ENCODE measurements at places on chromosomes 16 and 17.

GRCh38 chr17:79948945-79949655 lies 86.6 kb downstream of the TBC1D16 start:
- no peak overlapping the region for H3K4me3 ChIP-seq
- H3K36me3 ChIP-seq, result peaks cover 12% of the 10 kb centered on the region
- H3K4me1 ChIP-seq, result peaks cover 20% of the 10 kb centered on the region
- no peak for DNase-seq
- no peak overlapping the region for H3K27ac ChIP-seq

- H3K4me1 ChIP-seq, result no peaks in the 10 kb centered on the region
- no peak overlapping the region for H3K4me3 ChIP-seq
- no peak for DNase-seq
- H3K27ac ChIP-seq, result no peak overlapping the region
- H3K27me3 ChIP-seq, result no peaks in the 10 kb centered on the region
These were observed 36.5 kb downstream of the PIPOX start for GRCh38 chr17:29079433-29079832.

- H3K4me3 ChIP-seq, result no peak overlapping the region
- H3K4me1 ChIP-seq, result no peaks in the 10 kb centered on the region
- no peaks in the 10 kb centered on the region for H3K27me3 ChIP-seq
- H3K27ac ChIP-seq, result no peak overlapping the region
These were observed 3.0 kb downstream of the CHAD start for GRCh38 chr17:50465635-50466034.

GRCh38 chr16:69190046-69190588 lies 3.2 kb downstream of the SNTB2 start:
- no peaks in the 10 kb centered on the region for H3K27me3 ChIP-seq
- peaks cover 41% of the 10 kb centered on the region for H3K4me1 ChIP-seq
- DNase-seq, result no peak
- no peak overlapping the region for H3K27ac ChIP-seq
- peaks cover 6% of the 10 kb centered on the region for H3K36me3 ChIP-seq
- no peak overlapping the region for H3K4me3 ChIP-seq

DNA sequence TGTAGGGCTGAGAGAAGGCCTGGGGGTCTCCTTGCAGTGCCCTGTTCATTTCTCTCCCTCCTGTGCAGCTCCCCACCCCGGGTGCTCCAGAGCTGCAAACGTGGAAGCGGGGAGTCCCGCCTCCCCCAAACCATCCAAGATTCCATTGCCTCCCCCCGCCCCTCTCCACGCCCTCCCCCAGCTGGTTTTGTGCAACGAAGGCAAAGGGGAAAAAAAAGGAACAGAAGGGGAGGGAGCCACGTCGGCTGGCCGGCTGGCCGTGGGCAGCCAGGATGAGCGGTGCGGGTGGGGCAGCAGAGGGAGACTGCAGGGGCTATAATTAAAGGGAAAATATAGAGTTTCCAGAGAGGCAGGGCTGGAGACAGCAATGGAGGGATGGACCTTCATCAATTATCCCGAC lies 1.7 kb upstream of the COL1A1 start:
- peaks cover 19% of the 10 kb centered on the region for H3K4me1 ChIP-seq
- peaks cover 16% of the 10 kb centered on the region for H3K27me3 ChIP-seq
- no peaks in the 10 kb centered on the region for H3K36me3 ChIP-seq
- no peak for DNase-seq
- H3K27ac ChIP-seq, result no peak overlapping the region
- no peak overlapping the region for H3K4me3 ChIP-seq

- no peak overlapping the region for H3K4me3 ChIP-seq
- H3K36me3 ChIP-seq, result no peaks in the 10 kb centered on the region
- DNase-seq, result peak; percentile 53
These were observed 74.0 kb downstream of the TANC2 start for GRCh38 chr17:63039899-63040602.

- H3K4me3 ChIP-seq, result no peak overlapping the region
- H3K27ac ChIP-seq, result no peak overlapping the region
- H3K4me1 ChIP-seq, result no peaks in the 10 kb centered on the region
- no peaks in the 10 kb centered on the region for H3K36me3 ChIP-seq
- DNase-seq, result no peak
These were observed 144.3 kb upstream of the MYOCD start for GRCh38 chr17:12521416-12521815.

GRCh38 chr17:28295677-28296578 lies 23.1 kb upstream of the TMEM97 start:
- H3K36me3 ChIP-seq, result no peaks in the 10 kb centered on the region
- H3K27me3 ChIP-seq, result no peaks in the 10 kb centered on the region
- H3K27ac ChIP-seq, result no peak overlapping the region
- H3K4me1 ChIP-seq, result no peaks in the 10 kb centered on the region

DNA sequence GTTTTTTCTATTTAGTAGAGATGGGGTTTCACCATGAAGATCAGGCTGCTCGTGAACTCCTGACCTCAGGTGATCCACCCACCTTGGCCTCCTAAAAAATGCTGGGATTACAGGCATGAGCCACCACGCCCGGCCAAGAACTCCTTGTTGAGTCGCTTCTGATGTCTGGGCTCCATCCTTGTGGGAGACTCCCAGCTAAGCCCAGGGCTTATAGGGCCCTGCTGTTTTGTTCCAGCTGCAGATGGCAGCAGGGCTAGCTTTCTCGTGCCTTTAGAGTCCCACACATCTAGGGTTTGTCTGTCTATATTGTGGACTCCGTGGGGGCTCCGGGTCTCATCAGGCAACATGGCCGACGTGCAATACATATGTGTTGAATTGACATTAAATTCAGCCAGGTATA lies 39.3 kb upstream of the MED9 start:
- peaks cover 25% of the 10 kb centered on the region for H3K27me3 ChIP-seq
- H3K27ac ChIP-seq, result no peak overlapping the region
- no peak for DNase-seq
- H3K4me3 ChIP-seq, result no peak overlapping the region

DNA sequence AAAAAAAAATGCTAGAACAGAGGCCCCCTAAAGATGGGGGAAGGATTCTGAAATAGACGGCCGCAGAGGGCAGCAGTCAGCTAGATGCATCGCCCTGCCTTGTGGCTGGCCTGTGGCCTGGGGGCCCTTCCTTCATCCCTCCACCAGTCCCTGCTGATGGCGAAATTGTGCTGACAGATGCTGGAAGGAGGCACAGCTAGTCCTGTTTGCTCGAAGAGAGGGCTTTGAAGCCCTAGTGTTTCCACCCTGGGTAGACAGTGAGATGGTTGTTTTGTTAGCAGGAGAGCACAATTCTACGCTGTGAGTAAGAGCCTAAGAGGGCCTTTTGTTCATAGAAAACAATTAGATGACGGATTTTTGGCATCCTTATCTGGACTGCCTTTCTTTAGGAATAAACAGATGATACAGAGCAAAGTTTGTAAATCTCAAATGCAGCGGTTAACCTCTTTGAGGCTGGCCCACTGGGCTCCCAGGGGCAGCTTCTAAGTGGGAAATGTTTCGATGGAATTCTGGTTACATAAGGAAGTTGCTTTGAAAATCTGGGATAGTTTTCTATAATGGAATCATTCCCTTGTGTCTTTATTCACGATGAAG lies 23.0 kb downstream of the VPS35L start:
- H3K4me1 ChIP-seq, result no peaks in the 10 kb centered on the region
- no peak overlapping the region for H3K4me3 ChIP-seq
- peaks cover 87% of the 10 kb centered on the region for H3K36me3 ChIP-seq
- H3K27me3 ChIP-seq, result no peaks in the 10 kb centered on the region
- DNase-seq, result no peak

GRCh38 chr17:59619035-59619297 lies 729 bp upstream of the CLTC start:
- no peak for DNase-seq
- H3K27me3 ChIP-seq, result no peaks in the 10 kb centered on the region
- peak overlapping the region; percentile 98 for H3K4me3 ChIP-seq
- H3K36me3 ChIP-seq, result peaks cover 7% of the 10 kb centered on the region

DNA sequence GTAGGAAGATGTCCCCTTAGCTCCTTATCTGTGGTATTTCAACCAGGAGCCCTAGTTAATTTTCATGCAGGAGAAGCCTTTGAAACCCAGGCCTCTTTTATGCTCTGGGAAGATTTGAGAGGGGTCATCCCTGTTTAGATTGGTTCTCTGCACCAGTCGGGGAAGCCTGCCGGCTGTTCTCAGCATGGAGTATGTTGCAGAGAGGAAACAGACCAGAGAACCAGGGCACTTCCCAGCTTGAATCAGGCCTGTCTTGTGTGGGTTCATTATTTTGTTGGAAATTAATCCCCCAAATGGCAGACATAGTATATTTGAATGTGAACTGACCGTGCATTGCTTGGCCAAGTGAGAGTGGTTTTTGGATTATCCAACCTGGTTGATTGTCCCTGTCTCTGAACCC lies 1082.1 kb upstream of the RBFOX1 start:
- no peaks in the 10 kb centered on the region for H3K27me3 ChIP-seq
- H3K4me3 ChIP-seq, result no peak overlapping the region
- no peak for DNase-seq
- H3K27ac ChIP-seq, result no peak overlapping the region
- no peaks in the 10 kb centered on the region for H3K36me3 ChIP-seq

GRCh38 chr17:17732892-17733670 lies 51.8 kb downstream of the RAI1 start:
- H3K4me3 ChIP-seq, result no peak overlapping the region
- no peak for DNase-seq
- H3K27me3 ChIP-seq, result no peaks in the 10 kb centered on the region
- peaks cover 29% of the 10 kb centered on the region for H3K36me3 ChIP-seq

- no peaks in the 10 kb centered on the region for H3K36me3 ChIP-seq
- no peak for DNase-seq
- no peak overlapping the region for H3K27ac ChIP-seq
- no peaks in the 10 kb centered on the region for H3K4me1 ChIP-seq
These were observed 160.6 kb downstream of the CCT6B start for GRCh38 chr17:34800661-34801060.

Data from MCF 10A (cell line).